ENCODE measurements at places on chromosomes 2 and 18.

- DNase-seq, result no peak
These were observed 25.6 kb downstream of the IKZF2 start for GRCh38 chr2:213125646-213126347.

DNA sequence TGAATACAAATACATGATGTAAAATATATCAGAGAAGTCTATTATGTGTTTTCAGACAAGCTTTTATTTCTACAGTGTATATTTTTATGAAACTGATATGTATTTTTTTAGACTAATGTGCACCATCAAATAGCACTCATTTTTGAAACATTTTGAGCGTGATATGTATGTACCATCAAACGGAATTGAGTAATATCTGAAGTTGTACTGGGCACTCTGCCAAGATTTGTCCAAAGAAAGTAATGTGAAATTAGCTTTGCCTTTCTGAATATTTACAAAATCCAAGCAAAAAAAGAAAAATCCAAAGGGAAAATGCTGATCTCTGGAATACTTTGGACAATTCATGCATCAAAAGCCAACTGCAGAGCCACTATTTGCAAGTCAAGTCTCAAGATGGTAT, 972.0 kb downstream of the DPP10 start:
- no peak for DNase-seq

DNA sequence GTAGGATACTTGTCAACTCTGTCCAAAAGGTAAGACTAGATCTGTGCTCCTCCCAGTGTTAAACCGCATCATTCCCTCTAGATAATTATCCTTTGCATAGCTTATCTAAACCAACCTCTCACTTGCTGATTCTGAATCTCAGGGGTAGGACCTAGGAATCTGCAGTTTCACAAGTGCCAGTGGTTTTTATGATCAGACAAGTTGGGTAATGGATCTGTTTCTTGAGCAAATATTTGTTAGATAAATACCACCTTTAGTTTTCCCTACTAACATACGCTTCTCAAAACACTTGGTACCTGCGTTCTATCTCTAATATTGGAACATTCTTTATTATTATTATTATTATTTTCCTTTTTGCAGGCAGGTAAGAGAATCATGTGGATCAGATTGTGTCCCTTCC, 439.9 kb downstream of the PTPRM start:
- DNase-seq, result no peak

GRCh38 chr18:13499803-13500202, 226.6 kb downstream of the FAM210A start:
- DNase-seq, result no peak

GRCh38 chr2:101223814-101224231, 28.9 kb upstream of the CNOT11 start:
- DNase-seq, result no peak

DNA sequence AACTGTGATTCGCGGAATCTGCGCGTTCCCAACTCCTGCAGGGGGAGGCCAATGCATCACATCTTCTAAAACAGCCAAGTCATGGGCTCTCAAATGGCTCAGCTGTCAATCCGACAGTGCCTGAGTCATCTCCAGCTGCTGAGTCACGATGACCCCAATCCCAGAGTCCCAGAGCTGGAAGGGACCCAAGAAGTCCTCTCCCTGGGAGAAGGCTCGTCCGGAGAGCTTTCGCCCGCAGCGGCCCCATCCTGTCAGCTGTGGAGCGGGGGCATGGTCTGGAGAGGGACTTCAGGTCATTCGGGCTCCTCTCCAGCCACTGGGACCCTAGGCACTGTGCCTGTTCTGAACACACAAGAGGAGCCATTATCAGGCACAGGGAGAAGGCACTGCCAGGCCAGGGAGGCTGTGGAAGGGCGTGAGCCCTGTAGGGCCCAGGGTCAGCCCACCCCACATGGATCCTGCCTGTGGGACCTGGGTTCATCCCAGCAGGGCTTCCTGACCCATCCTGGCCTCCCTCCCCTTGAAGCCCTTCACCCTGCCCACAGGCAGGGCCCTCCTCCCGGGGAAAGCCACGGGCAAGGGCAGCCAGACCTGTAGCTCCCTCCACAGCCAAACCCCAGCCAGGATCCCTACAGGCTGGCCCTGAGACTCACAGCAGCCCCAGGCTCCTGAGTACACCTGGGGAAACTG, 47.6 kb upstream of the GPC1 start:
- DNase-seq, result no peak
